D721Med (cell line): ENCODE measurements at places on chromosomes 5 and 9.
A peak's percentile ranks its signal among the peaks of the same experiment; 100 is the strongest.

- DNase-seq: no peak
These were observed 225.2 kb downstream of the NPR3 start for GRCh38 chr5:32936329-32936728.

- DNase-seq: no peak
These were observed 24.0 kb downstream of the CDKN2A start for GRCh38 chr9:21969951-21970799.

DNA sequence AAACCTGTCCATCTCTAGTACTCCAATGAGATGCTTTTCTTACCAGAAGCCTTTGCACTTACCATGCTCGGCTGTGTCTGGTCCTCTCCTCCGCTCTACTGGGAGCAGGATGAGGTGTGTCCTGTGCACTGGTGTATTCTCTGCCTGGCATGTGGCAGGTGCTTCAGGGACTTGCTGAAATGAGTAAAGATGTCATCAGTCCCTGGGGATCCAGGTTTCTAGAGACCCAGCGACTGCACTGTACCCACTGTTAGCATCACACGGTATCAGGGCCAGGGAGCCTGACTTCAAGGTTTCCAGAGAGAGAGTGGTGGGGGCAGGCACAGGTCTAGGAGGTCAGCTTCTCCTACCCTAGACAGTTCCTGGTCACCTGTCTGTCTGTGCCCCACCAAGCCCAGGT is 10.5 kb downstream of the PTTG1 start:
- DNase-seq: no peak

DNA sequence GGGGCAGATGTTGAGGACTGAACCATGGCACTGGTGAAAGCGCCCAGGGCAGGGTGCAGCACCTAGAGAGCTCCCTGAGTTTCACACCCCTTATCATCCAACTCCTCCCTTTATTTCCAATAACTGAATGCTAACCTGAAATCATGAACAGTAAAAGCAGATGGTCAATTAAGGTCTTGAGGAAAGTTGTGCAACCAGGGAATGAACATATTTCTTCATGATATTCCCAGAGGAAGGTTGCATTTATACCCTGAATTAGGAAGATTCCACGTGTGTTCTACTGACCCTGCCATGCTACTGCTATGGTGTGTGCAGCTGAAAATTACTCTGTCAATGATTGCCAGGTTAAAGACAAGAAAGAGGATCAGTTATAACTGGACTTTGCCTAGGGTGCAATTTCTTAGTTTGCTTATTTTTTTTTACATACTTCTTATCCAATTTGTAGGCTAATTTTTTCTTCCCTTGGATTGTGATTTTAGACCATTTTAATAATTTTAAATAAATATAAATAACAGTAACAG is 319.8 kb downstream of the SEMA5A start:
- no peak for DNase-seq

GRCh38 chr5:173242675-173243121 is 7.7 kb upstream of the NKX2-5 start:
- no peak for DNase-seq

- no peak for DNase-seq
These were observed 96.7 kb downstream of the EDIL3 start for GRCh38 chr5:84287951-84288350.

GRCh38 chr5:68918306-68918705 is 175.5 kb upstream of the SLC30A5 start:
- no peak for DNase-seq

GRCh38 chr9:33172256-33173238 is 5.4 kb upstream of the B4GALT1 start:
- no peak for DNase-seq

DNA sequence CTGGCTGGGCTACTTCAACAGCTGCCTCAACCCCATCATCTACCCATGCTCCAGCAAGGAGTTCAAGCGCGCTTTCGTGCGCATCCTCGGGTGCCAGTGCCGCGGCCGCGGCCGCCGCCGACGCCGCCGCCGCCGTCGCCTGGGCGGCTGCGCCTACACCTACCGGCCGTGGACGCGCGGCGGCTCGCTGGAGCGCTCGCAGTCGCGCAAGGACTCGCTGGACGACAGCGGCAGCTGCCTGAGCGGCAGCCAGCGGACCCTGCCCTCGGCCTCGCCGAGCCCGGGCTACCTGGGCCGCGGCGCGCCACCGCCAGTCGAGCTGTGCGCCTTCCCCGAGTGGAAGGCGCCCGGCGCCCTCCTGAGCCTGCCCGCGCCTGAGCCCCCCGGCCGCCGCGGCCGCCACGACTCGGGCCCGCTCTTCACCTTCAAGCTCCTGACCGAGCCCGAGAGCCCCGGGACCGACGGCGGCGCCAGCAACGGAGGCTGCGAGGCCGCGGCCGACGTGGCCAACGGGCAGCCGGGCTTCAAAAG is 36.9 kb upstream of the TTC1 start:
- DNase-seq: no peak

DNA sequence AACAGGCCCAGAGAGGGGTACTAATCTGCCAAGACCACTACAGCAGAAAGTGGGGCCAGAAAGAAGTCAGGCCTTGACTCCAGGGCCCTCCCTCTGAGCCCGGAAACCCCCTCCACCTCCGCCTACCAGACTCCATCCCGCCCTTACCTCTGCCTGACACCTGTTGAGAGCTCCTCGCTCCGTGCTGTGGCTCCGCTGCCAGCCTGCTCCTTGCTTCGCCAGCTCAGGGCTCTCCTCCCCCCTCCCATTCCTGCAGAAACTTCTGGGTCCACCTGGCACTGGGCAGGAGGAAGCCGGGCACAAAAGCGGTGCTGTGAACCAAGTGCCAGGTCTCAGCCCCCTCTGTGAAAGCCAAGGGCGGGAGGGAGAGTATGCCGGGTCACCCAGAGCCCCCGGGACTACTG is 6.4 kb upstream of the ST6GALNAC6 start:
- DNase-seq: no peak

DNA sequence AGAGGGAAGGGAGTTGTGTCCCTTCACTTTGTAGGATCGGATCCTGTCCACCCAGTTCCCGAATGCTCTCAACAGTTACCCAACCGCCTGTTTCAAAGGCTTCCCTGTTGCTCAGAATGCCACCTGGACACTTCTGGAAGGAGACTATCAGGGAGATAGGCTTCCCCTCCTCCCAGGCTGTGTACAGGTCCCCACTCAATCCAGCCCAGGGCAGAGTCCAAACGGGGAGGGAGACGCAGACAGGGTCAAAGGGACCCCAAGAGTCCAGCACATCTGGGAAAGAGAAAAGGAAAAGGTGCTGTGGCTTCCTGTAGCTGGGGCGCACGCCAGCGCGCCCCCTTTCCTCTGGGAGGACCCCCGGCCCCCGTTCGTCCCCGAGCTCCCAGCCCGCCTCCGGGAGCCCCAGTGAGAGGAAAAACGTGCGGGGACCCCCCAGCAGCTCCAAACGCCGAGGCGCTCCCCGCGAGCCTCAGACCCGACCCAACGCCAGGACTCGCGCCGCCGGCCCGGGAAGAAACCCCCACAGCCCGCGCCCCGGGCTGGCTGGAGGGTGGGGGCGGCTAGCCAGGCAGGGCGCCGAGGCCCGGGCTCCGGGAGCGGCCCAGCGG is 640 bp downstream of the SURF4 start:
- no peak for DNase-seq

- DNase-seq: no peak
These were observed 467.4 kb upstream of the SEMA6A start for GRCh38 chr5:117041926-117042595.

DNA sequence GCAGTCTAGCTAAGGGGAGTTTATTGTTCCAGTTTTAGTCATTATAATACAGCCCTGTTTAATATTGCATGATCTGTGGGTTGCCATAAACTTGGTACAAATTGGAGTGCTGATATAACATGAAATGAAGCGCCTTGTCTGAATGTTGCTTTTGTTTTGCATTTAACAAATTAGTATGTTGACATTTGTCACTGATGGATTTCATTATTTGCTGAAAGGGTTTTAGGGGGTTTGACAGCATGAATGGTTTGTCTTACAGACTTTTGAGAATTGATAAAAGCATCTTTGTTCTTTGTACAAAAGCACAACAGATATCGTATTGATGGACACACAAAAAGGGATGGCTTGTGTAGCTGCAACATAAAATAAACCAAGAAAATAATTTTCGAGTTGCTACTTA is 178.3 kb downstream of the AOPEP start:
- DNase-seq: no peak

GRCh38 chr5:88680253-88681132 is 202.5 kb downstream of the MEF2C start:
- peak; percentile 70 for DNase-seq

DNA sequence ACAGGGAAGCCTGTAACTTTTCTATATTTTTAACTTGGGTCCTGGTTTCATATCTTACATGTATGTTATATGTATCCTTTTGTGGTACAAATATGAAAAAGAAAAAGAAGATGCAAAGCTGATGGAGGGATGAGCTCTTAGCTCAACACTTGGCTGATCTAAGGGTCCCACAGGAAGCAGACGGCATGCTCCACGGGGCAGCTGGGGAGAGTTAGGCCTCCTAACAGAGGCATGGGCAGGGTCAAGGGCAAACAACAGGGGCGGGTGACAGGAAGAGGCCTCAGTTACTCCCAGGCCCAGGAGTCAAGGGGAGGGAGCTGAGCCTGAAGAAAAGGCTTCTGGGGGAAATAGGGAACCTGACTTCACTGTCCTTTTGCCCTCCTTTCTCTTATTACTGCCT is 287.2 kb downstream of the ZSWIM6 start:
- DNase-seq: no peak

DNA sequence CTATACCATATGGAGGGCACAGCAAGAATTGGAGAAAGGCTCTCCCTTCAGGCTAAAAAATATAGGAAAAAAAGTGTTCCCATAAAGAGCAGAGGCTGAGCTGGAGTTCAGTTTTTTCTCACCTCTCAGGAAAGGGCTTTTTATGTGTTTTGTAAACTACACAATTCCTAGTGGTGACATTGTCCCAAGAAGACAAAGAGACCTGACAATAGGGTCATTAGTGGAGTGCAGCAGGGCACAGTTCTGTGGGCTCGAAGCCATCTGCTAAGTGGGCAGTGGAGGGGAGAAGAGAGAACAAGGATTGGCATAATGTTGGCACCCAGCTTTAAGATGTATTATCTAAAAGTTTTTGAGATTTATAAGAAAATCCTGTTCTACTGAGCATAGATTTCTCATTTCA is 162.5 kb downstream of the HCN1 start:
- DNase-seq: no peak

DNA sequence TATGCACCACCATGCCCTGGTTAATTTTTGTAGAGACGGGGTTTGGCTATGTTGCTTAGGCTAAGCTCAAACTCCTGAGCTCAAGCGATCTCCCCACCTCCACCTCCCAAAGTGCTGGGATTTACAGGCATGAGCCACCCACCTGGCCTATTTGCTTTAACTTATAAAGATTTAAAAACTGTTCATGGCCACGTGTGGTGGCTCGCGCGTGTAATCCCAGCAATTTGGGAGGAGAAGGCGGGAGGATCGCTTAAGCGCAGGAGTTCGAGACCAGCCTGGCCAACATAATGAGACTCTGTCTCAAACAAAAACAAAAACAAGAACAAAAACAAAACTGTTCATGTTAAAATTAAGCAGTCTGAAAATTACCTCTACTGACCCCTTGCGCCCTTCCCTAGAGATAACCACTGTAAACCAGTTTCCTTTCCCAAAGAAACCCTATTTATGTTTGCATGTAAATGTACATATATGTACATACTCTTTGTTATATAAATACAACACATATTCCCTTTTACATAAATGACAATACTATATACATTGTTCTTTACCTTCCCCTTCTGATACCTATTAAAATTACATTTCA is 1.5 kb downstream of the AK6 start:
- DNase-seq: no peak

DNA sequence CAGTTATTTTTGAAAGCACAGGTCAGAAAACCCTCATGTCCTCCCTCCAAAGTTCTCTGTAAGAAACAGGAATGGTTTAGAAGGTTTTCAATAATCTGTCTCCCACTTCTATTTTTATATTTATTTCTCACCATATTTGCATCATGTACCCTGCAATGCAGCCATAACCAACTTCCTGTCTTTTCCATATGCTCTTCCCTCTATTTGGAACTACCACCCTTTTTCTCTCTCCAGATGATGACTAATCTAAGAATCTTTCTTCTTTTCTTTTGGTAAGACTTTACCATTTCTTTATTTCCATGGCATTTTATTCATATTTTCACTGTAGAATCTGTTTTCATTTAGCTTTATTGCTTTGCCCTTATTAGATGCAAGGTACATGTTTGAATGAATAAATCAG is 33.9 kb downstream of the MAN2A1 start:
- no peak for DNase-seq

GRCh38 chr9:9341203-9341602 is 1271.6 kb downstream of the PTPRD start:
- no peak for DNase-seq

GRCh38 chr5:53237876-53238275 is 128.3 kb upstream of the MOCS2 start:
- DNase-seq: no peak

DNA sequence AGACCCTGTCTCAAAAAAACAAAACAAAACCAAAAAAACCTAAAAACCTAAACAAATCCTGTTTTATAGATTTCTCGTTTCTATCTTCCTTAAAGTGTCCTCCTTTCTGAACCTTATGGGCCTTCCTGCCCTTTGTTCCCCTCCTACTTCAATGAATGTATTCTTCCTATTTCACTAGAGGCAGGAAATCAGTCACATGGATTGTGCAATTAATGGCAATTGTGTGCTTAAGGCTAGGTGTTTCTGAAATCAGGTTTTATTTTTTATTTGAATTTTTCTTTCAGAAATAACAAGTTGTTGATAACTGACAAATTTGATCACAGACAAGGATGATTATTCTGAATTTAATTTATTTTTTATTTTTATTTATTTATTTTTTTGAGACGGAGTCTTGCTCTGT is 220.6 kb upstream of the SEMA6A start:
- no peak for DNase-seq

DNA sequence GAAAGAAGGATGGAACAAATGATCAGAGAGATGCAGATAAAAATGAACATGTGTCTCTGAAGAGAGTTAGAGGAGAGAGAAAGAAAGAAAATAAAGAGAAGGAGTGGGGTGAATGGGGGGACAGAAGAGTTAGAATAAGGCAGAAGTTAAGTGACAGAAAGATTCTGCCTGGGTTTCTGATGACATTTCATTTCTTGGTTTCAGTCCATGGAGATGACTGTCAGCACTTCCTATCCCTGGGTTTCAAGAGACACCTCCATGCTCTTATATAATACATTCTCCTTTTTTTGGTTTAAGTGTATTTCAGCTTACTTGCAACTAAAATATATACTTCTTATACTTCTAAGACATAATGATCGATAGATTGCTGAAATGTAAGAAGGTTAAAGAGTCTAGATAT is 213.0 kb upstream of the IL12B start:
- DNase-seq: no peak

DNA sequence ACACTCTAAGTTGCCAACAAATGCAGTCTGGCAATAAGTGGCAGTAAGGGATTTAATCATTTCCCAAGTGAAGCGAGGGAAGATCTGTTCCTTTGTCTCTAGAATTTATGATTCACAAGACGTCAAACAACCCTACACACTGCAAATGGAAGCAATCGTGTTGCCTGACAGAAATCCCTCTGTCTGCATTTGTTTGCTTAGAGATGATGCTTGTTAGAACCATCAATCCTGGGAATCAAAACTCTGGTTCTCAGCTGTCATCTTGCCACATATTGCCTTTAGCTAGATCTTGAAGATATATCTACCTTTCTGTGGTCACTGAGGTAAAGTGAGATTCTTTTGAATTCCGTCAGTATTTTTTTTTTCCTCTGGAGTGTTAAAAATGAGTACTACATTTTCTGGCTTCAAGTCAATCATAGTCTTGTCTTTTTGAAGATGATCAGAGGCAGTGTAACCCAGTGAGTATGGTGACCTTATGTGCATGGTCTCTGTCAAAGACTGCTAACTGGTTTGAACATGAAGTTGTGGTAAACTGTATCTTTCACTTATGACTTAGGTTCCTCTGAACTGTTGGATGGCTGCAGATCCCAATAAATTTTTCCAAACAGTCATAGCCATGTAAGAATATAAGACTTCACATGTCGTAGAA is 106.4 kb upstream of the STARD4 start:
- DNase-seq: no peak
